ENCODE measurements at places on chromosomes 7 and 10.

DNA sequence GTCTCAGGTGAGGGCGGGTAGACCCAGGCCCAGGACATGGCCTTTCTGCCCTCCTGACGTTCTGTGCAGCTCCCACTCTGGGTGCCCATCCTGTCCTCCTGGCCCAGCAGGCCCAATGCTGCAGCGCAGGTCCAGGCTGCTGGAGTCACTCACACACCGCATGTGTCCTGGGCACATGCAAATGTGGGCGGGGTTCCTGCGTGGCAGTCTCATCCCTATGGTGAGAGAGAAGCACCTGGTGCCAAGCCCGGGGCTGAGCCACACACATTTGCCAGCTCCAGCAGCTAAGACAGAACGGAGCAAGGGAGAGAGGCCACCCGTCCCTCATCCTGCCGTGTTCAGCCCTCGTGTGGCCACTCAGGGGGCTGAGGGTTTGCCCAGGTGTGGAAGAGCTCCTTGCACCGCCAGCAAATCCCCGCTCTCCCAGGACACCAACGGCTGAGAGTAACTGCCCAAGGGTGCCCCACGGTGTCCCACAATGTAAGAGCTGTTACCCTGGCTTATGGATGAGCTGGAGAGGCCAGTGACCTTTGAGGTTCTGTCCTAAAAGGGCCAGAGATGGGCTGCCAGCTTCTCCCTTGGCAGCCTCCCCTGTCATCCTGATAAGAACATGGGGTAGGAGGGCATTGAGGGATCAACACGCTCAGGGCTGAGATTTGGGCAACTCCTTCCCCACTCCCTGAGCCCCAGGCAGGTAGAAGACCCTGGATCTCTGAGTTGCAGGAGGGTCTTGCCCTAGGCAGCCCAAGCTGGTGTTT is 4.4 kb downstream of the FUOM start:
- no peak for DNase-seq

DNA sequence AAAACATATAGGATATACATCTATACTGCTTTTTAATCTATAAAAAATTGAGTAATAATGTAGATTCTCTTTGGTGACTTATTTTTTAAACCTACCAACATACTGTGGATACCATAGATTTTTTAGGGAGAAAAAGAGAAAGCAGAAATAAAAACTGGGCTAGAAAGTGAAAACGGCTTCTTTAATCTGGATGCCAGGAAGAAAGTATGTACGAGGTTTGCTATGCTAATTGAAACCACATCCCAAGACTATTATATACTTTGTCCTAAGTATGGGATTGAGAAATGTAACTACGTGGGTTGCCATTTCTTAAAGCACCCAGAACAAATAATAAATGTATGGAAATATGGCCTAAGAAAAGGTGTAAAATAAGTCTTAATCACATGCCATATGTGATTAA is 129.0 kb upstream of the NFE2L3 start:
- DNase-seq, result no peak

GRCh38 chr7:130207033-130207432 is 627 bp upstream of the SSMEM1 start:
- no peak for DNase-seq

- DNase-seq, result no peak
These were observed 74.7 kb upstream of the FZD8 start for GRCh38 chr10:35716776-35717175.

DNA sequence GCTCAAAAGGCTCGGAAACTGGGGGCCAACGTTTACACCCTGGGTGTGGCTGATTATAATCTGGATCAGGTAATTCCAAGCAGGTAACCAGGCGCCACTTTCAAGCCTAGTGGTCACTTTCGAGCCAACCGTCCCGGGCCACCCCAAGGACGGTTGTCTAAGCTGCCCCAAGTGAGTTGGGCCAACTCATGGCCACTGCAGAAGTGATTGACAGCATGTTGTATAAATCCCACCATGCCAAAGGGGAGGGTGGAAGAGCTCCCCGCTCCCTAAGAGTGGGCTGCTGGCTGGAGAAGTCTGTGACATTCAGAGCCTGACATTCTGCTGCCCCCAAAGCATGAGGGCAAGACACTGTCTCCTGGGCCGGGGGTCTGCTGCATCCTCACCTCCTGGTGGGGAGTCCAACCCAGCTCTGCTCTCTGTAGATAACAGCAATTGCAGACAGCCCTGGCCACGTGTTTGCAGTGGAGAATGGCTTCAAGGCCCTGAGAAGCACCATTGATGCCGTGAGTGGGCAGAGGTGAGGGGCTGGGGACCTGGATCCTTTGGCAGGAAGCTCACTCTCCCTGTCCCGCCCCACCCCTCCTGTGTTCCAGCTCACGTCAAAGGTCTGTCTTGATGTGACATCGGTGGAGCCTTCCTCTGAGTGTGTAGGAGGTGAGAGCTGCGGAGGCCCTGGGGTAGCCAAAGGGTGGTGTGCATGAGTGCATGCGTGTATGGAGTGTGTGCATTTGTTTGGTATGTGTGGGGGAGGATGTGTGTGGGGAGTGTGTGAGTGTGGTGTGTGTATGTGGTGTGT is 10.8 kb downstream of the ANTXRL start:
- DNase-seq, result no peak

- DNase-seq, result no peak
These were observed 59.4 kb downstream of the WAPL start for GRCh38 chr10:86461963-86462804.

- DNase-seq, result no peak
These were observed 28.6 kb upstream of the SAR1A start for GRCh38 chr10:70198696-70199466.

DNA sequence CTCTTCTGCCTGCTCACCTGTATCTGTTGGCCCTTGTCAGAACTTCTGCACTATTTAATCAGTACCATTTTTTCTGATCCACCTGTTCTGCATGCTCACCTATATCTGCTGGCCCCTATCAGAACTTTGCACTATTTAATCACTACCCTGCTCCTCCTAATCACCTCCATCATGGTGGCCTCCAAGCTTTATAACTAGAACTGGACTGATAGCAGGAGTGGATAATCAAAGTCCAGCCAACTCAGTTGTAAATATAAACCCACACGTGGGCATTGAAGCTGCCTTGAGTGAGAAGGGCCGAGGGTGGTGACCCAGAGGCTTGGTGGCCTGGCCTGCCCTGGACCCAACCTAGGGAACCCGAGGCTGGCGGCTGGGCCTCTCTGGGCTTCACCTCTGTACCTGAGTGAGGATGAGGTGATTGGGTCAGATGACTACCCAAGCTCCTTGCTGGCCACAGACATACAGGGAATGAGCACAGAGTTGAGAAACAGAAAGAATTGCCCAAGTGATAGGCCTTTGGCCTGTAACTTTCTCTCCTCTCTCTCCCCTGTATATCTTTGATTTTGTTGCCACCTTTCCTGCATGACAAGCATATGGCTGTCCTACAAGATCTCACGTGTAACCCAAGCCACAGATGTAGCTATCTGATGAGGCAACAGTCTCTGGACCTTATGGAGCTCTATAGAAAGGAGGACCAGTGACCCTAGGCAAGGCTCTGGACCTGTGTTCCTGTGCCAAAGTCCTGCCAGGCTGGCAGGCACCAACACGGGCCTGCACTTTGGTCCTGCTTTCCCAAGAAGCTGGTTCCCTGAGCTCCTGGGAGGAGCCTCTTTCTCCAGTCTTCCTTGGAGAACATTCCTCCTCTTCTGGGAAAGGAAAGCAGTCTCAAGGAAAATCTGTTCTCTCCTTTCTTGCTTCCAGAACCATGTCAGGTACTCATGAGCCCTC is 23.4 kb upstream of the FAM3C start:
- no peak for DNase-seq

DNA sequence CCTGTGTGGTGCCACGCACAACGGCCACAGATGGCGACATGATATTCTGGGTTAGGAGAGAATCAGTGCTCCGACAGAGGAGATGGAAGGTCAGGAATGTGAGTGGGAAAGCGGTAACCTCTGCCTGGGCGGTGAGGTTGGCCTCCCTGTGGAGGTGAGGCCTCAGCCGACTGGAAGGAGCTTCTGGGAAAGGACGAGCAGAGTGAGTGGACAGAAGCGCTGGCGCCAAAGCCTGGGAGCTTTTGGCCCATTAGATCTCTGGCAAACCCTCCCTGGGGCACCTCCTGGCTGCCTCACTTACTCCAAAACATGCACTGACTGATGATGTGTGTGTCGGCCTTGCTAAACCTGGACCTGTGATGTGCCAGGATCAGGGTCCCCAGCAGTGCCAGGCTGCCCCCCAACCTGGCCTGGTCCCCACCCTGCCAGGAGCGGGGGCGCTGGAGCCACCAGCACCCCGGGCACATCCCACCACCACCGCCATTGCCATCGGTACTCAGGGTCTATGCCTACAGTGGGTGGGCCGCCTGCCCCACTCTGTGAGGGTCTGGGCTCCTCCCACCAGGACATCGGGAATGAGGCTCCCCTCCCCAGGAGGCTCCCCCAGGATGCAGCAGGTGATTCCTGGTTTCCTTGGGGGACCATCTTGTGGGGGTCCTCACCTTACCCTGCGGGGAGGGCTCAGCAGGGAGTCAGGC is 51.0 kb downstream of the RASGEF1A start:
- no peak for DNase-seq

DNA sequence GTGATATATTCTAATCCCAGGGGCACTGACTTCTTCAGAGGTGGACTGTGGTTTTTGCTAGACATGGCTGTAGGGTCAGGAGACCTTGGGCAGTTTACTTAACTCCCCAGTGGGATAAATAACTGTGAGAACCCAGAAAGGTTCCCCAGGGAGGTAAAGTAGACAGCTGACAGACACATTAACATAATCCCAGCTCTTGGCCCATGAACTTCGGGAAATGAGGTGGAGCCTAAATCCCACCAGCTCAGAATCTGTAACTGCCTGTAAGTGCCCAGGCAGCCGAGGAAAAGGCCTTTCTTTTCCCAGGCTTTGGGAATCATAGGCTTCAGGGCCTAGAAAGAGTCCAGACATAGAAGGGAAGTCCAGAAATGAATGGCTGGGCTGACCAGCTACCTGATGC is 106.0 kb downstream of the LRRC18 start:
- no peak for DNase-seq

- DNase-seq, result no peak
These were observed 263.4 kb downstream of the LRMDA start for GRCh38 chr10:75694790-75695189.

- DNase-seq, result no peak
These were observed 222.9 kb upstream of the CELF2 start for GRCh38 chr10:10794791-10795191.

DNA sequence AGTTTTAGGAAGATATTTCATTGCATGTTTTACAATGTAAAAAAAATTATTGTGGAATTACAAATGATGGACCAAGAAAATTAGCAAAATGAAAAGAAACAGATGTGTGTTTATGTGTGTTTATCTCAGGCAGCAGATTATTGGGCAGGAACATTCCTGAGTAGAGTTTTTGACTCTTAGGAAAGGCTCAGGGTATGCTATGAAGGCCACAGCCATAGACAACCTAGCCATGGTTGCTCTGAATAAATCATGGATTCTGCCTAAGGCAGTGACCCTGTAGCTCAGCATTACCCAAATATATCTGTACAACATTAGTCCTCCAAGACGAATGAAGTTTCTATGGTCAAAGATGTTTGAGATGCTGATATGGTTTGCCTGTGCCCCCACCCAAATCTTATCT is 298.3 kb downstream of the PTEN start:
- DNase-seq, result no peak

DNA sequence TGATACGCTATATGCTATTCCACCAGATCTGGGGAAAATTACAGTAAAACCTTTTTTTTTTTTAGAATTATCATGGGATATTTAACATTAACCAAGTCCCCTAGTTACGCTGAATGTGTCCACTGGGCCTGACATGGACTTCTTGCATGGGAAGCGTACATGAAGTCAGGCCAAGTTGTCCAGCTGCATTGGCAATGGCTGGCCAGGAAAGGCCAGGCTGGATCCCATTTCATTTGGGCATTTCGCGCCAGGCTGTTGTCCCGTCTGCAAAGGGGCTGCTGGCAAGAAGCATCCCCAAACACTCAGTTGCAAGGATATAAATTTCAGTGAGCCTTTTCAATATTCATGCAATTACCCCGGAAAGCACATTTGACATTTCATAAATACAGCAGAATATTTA is 933.3 kb downstream of the GRID1 start:
- no peak for DNase-seq

DNA sequence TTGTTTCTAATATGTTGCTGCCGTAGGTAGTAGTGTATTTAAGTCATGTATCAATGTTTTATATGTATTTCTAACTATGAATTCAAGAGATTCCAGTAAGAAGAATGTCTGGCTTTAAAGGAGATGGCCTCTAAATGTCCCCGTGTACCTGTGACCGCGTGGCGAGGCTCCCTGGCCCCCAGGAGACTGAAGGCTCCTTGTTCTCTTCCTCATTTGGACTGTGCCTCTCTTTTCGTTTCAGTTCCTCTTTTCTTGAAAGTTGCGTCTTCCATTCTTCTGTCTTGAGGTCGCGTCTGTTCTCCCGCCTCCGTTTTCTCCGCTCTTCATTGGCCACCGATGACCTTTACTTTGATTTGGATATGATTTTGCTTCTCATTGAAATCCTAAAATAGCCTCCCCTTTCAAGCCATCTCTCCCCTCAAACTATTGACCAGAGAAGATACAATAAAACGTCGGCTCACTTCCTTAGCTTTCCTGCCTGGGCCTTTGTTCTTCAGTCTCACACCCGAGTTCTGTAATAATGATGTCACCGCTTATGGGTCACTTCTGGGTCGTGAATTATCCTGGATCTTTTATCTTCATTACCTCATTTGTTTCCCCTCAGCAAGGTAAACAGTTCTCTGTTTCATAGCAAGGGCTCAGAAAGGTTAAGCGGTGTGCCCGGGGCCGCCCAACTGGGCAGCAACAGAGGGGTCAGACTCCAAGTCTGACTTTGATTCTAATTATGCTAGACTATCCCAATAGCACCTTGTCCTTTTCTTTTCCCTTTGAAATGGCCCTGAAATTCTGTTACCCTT is 28.7 kb downstream of the WIPI2 start:
- no peak for DNase-seq

DNA sequence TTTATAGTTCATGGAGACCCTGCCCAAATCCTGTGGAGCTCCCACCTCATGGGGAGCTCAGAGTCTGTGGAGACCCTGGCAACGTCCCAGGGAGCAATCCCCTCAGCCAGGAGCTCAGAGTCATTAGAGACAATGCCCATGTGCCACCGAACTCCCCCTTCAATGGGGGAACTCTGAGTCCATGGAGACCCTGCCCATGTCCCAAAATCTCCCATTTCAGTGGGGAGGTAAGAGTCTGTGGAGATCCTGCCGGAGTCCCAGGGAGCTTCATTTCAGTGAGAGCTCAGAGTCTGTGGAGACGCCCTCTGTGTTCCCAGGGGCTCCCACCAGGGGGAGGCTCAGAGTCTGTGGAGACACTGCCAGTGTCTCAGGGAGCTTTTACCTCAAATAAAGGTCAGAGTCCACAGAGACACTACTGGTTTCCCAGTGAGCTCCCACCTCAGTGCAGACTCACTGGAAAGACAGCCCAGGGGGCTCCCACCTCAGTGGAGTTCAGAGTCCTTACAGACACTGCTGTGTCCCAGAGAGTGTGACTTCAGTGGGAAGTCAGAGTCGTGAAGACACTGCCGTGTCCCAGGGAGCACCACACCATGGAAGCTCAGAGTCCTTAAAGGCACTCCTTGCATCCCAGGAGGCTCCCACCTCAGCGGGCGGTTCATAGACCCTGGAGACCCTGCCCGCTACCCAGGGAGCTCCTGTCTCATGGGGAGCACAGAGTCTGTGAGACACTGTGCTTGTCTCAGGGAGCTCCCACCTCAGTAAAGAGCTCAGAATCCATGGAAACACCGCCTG is 5.0 kb downstream of the MYO1G start:
- DNase-seq, result no peak

GRCh38 chr7:23350466-23350865 is 51.3 kb downstream of the MALSU1 start:
- no peak for DNase-seq

GRCh38 chr7:147829016-147829415 is 761.5 kb upstream of the C7orf33 start:
- DNase-seq, result no peak

All from stimulated activated CD4-positive, alpha-beta T cell treated with anti-CD3 and anti-CD28 coated beads, Interleukin-12 subunit alpha, Interleukin-12 subunit beta, amount 100 ng/mL, for 48 hours (primary cell).